ENCODE measurements at places on chromosomes 2 and 18.

GRCh38 chr18:75230163-75231052 lies 19.8 kb downstream of the TSHZ1 start:
- DNase-seq = no peak

- DNase-seq = no peak
Measured at GRCh38 chr18:44961288-44961995, 280.8 kb downstream of the SETBP1 start.

DNA sequence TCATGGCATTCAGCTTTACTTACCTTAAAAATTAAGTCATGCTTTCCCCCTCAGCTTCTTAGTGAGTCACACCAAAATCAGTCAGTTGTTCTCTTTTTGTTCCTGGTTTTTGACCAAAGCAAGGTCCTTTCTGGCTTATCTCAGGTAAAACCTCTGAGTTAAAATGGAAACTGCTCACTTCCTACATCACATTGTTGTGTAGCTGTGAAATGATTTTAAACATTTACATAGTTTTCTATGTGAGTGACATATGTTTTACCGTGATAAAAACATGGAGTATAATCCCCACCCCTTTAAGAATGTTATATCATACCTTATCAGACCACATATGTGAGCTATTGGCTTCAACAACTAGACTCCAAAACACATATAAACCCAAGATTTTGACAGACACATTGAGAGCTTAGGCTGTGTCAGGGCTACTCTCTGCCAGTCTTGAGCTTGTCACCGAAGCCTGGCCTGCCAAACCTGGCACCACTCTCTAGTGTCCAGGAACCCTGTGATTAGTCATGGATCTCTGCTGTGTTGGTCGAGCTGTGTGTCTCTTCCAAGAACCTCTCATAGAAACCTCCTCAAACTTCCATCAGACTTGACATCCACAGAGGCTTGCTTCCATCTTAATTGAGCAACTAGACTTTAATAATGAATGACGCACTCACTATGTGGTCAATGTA lies 294.5 kb upstream of the FBXO11 start:
- no peak for DNase-seq

DNA sequence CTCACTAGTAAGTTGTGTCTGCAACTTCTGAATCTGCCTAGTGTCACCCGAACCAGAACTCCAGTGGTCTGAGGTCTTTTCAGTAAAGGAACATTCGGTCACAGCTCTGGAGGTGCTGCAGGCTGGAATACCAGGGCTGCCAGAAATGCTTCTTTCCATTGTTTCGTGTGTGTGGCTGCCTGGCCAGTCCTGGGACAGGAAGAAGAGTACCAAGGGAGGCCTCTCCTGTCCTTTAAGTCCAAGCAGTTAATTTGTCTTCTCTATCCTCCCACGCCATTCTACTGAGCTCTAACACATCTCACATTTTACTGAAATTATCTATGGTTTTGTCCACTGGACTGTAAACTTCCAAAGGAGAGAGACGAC lies 196.0 kb downstream of the LNPK start:
- DNase-seq = no peak

DNA sequence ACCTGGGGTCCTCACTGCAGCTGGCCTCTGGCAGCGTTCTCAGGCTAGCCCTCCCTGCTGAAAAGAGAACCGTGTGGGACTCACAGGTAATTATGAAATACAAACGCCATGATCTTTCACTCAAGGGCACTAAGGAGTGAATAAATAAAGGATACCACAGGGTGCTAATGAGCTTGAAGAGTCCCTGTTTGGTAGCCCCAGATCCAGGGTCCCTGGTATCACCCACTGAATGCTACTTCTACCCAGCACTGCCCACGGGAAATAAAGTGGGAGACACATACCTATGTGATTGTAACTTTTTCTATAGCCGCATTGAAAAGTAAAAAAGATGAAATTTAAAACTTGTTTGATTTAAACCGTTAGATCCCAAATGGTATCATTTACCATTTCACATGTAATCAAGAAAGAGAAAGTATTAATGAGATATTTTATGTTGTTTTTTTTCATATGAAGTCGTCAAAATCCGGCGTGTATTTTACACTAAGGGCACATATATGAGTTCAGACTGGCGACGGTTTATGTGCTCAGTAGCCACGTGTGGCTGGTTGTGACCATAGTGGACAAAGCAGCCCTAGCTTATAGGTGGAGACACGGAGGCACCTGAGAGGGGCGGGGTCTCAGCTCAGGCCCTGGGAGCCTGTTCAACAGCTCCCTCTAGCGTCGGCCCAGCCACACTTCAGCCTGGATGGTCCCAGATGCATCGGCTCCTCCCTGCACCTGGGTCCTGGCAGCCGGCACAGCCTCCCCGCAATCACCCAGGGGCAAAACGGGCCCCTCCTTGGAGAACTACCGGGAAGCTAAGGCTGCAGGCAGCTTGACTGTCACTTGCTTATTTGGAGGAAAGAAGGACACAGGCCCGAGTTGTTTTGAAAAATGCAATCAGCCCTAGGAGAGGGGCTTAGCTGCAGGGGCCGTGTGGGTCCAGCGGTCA lies 39.2 kb downstream of the ODC1 start:
- peak; percentile 89 for DNase-seq

DNA sequence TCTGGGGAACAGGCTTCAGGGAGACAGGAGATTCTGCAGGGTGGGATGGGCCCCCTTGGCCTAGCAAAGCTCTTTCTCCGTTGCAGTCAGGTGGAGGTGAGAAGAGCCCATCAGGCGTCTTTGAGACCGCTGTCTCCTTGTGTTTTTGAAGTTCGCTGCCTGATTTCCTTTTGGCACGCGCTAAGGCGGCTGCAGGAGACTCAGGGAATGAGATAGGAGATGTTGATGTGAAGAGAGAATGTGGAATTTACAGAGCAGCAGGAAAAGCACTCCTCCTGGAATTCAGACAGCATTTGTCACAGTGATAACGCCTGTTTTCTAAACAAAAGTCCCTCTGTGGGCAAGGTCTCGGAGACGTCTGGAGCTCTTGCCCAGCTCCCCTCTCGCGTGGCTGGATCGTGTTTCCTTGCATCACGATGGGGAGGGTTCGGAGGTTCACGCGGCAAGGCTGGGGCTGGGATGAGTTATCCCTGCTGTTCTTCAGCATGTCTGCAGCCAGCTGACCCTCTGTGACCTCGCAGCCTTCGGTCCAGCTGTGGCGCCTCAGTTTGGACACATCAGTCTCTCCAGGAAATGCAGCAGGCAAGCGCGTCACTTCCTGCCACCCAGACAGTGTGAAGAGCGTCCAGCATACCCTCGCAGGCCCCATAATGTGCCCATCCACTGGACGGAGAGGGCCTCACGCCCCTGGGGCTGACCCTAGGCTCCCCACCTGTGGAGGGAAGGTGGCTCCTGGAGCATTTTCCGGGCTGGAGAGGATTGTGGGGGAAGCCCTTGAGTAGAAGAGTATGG lies 30.2 kb downstream of the GLI2 start:
- no peak for DNase-seq

DNA sequence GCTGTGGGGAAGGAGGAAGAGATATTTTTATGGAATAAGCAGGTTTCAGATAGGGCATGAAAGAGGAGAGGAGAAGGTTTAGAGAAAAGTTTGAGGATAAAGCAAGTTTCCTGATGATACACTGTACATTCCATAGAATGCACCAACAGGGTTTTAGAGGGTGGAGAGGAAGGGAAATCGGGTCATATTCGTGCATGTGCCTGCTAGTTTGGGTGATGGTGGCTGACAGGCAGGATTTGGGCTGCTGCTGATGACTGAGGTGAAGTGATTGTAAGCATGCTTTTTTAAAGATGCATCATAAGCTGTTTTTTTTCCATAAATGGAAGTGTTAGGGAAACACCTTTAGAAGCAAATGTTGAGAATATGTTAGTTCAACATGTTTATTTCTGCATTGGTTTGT lies 68.8 kb downstream of the PMAIP1 start:
- DNase-seq = no peak

DNA sequence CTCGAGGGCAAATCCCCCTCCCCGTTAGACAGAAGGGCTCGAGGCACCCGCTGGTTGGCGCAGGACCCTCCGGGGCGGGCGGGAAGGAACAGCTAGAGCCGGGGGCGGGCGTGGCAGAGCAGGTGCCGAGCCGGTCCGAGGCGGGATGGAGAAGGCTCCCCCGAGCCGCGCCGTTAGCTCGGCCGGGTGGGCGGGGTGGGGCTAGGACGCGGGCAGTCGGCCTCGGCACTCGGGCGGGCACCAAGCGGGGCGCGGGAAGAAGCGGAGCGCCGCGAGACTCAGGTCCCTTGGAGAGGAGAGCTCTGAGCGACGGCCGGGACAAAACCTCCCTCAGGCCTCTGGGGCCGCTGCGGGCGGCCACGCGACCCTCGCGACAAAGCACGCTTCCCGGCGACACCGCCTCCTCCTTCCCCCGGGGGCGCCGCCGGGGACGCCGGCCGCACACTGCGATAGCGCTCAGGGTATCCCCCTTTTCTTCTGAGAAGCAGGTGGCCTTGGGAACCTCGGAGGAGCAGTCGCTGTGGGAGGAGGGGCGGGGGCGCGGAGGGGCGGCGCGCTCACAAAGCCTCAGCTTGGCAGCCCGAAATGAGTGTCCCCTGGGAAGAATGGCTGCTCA lies 721 bp downstream of the FHOD3 start:
- peak; percentile 29 for DNase-seq

DNA sequence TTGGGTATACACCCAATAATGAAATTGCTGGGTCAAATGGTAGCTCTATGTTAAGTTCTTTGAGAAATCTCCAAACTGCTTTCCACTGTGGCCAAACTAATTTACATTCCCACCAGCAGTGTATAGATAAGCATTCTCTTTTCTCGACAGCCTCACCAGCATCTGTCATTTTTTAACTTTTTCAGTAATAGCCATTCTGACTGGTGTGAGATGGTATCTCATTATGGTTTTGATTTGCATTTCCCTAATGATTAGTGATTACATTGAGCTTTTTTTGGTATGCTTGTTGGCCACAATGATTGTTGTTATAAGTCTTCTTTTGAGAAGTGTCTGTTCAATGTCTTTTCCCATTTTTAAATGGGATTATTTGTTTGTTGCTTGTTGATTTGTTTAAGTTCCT lies 50.4 kb upstream of the EPAS1 start:
- DNase-seq = no peak

DNA sequence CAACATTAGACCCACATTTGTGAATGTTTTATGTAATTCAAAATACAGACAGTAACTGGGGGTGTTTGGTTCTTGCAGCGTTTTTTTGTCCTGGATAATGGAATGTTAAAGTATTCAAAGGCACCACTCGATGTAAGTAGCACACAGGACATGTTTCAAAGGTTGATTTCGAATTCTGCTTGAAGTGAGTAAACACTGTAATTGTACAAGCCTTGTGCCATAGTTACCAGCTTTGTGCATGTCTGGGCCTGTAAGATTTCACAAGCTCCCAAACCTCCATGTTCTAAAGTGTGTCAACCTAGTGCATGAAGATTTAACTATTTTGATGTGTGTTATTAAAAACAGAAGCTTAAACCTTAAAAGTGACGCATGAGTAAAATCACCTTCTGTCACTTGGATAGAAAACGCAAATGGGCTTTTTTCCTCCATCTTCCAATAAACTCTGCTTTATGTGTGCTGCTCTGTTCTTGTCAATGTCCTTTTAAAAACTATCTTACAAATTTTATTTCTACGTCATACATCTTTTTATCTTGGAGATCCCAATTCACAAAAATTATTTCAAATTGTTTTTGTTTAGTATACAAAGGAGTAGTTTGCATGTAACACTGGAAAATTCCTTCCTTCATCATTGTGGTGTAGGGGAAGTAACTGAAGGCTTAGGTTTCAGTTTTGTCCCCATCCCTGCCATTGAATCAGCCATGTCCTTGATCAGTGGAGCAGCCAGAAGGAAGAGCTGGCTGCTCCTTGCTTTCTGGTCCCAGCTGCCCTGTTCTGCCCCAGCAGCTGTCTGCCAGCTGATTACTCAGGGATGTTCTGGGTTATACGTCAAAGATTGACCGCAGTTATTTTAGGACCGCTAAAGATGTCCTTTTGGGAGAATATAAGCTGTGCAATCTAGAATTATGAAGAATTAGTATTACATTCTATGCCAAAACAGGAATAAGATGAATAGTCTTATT lies 119.2 kb downstream of the PRKRA start:
- DNase-seq = no peak

GRCh38 chr2:47917276-47917961 lies 11.1 kb upstream of the FBXO11 start:
- DNase-seq = no peak

DNA sequence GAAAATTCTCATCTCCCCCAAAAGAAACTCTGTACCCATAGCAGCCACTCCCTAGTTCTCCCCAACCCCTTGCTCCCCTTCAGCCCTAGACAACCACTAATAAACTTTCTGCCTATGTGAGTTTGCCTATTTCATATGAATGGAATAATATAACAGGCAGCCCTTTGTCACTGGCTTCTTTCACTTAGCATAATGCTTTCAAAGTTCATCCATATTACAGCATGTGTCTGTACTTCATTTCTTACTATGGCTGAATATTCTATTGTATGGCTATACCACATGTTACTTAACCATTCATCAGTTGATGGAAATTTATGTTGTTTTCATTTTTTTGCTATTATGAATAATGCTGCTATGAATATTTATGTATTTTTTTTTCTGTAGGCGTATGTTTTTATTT lies 442.9 kb downstream of the SLC4A3 start:
- no peak for DNase-seq

- DNase-seq = no peak
Measured at GRCh38 chr2:160463245-160463644, 30.4 kb downstream of the RBMS1 start.

DNA sequence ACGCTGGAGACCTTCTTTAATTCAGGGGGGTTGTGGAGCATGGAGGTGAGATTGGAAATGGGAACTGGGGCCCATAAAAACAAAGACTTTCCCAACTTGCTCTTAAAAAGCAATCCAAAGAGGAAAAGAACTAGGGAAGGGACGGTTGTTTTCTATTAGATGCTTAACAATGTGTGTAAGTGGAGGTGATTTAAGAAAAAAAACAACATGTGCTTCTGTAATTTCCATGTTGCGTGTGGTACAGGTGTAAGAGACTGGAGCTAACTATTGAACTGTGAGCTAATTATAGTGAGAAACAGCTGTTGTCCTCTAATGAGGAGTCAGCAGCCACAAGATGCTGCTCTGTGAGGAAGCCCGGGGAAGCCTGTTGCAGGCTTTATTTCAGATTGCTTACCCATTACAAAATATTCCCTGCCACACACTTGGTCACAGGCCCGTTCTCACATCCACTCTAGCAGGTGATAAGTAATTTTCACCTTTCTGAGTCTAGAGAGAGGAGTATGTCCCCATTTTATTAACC lies 280.6 kb upstream of the PARD3B start:
- no peak for DNase-seq

- no peak for DNase-seq
Measured at GRCh38 chr2:48105848-48106247, 199.6 kb upstream of the FBXO11 start.
